ENCODE measurements at places on chromosomes 4 and X.

- DNase-seq, result no peak
These were observed 375.2 kb upstream of the CPEB2 start for GRCh38 chr4:14627038-14627437.

- no peak for DNase-seq
These were observed 60.7 kb upstream of the PLAC1 start for GRCh38 chrX:134718966-134719317.

GRCh38 chrX:17977696-17978095 is 116.6 kb upstream of the RAI2 start:
- DNase-seq, result no peak

DNA sequence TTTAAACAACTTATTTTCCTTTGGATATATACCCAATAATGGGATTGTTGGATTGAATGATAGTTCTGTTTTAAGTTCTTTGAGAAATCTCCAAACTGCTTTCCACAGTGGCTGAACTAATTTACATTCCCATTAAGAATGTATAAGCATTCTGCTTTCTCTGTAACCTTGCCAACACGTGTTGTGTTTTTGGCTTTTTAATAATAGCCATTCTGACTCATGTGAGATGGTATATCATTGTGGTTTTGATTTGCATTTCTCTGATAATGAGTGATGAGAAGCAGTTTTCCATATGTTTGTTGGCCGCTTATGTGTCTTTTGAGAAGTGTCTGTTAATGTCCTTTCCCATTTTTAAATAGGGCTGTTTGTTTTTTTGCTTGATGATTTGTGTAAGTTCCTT is 155.6 kb upstream of the PITX2 start:
- DNase-seq, result no peak
